ENCODE measurements at places on chromosomes 4 and X. TPM values are rescaled to one million over a fixed set of nuclear protein-coding genes. Genes with fewer than 3 reads are reported as not detected.

DNA sequence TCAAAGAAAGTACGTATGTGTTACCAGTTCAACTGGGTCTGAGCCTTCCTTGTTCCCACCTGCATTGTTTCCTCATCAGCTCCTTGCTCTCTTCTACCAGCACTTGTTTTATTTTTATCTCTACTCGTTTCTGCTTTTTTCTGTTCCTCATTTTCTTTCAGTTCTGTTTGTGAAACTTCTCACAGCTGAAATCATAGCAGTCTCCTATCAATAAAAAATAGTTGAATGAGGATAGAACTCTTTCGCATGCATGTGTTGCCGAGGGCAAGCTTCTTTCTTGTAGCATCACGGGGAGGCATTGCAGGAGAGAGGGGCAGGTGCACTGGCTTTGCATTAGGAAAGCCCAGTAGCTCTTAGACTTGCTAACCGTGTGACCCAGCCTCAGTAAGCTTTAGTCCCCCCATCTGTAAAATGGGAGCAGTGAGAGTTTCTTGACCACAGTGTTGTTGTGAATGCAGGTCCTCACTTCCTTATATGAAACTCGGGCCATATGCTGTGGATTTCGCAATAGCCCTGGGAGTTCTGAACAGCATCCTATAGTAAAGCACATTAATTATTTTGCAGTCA lies 24.7 kb downstream of the OFD1 start:
- no peak for DNase-seq

DNA sequence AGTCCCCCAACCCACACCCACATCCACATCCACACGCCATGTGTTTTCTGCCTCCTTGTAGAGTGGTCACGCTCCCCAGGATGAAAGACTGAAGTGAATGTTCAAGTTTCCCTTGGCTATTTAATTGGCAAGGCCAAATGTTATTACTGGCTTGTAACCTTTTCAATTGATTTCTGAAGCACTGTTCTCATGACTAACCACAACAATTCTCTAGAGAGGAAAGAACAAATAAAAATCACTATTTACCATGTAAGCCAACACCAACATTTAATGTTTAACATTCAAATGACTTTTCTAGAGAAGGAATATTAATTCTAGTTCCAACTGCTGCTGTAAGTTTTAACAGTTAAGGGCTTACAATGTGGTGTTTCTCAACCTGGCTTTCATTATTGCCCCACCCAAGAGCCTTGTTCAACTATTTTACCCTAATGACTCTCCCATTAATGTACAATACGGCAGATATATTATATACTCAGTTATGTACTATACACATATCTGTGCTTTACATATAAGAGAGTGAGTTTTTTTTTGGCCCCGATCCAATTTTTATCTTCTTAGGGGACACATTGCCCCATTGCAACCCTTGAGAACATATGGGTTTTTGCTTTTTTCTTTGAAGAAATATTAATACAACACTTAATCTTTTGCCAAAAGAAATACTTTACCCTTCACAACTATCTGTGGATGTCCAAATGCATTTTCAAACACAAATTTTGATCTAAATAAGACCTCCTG lies 46.5 kb downstream of the RELL1 start:
- no peak for DNase-seq

GRCh38 chr4:64682481-64682880 lies 273.2 kb upstream of the TECRL start:
- DNase-seq = no peak

DNA sequence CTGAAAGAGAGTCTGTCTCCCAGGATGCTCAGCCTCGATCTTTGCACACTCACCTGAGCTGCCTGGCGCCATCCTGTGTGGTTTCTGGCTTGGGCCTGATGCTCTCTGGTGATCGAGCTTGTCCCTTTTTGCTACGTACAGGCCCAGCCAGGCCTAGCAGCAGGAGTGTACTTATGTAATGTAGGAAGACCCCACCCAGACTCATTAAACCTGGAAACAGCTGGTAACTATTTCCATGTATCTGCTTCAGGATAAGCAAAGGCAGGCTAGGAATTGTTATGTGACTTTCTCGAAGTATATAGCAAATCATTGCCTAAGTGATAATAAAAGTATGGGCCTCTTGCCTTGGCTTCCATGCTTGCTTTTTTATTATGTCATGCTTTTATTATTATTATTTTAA lies 18.6 kb upstream of the ARSJ start:
- no peak for DNase-seq

DNA sequence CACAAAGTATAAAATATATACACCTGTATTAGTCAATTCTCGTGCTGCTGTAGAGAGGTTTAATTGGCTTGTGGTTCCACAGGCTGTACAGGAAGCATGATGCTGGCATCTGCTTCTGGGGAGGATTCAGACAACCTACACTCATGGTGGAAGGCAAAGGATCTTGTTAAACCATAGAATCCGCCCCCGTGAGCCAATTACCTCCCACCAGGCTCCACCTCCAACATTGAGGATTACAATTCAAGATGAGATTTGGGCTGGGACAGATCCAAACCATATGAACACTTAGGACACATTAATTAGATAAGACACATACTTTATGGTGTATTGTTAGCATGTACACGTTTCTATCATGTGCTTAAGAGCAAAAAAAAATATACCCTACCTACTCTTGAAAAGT lies 22.1 kb upstream of the SORBS2 start:
- no peak for DNase-seq

The IRS4 gene
- total RNA-seq = not detected

DNA sequence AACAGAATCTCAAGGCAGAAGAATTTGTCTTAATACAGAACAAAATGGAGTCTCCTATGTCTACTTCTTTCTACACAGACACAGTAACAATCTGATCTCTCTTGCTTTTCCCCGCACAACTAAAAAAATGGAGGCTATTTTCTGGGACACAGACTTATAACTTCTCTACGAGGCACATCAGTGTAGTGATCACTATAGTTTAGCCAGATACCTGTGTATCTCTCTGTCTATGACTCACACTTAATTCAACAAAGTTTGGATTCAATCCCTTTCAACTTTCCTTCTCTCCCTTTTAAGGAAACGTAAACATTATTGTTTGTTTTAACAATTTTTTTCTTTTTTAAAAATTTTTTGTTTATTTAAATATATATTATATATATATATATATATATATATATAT lies 29.4 kb downstream of the APELA start:
- DNase-seq = no peak

- DNase-seq = no peak
Measured at GRCh38 chr4:181688872-181689271, 554.3 kb upstream of the TENM3 start.

DNA sequence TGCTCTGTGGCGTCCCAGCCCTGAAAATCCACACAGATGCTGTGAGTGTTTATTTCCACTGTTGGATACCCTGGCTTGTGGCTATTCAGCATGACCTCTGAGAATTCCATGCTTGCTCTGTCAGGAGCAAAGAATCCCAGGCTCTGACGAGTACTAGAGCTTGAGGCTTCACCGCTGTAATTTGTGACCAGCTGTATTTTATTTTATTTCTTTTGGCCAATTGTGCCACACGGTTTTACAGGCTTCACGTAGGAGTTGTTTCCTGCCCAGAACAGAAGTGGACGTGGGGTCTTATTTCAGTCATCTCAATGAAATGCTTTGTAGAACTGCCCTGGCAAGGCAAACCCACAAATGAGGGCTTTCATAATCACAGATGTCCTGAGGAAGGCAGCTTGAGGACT lies 69.4 kb upstream of the CLDN34 start:
- peak; percentile 91 for DNase-seq

GRCh38 chrX:150455215-150455608 lies 92.1 kb downstream of the MAMLD1 start:
- DNase-seq = no peak

The MTNR1A gene
- total RNA-seq = not detected

The AKAP4 gene
- total RNA-seq = not detected

The PNMA6A gene
- 0.22 TPM for total RNA-seq

GRCh38 chrX:102042372-102043325 lies 82.8 kb upstream of the TCEAL2 start:
- DNase-seq = peak; percentile 32

DNA sequence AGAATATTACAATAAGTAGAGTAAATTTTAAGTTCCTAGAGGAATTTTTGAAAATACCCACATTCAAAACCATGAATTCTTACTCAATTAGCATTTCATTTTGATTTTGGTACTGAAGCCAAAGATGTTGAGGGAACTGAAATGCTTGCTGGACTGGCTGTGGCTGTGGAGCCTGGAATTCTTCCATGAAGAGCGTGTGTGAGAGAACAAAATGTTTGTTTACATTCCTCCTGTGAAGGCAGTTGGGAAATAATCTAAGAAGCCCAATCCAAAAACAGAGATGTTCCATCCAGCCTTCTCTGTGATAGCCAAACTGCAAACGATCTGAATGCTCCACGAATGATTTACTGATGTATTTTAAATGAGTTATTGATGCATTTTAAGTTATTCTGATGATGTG lies 3.8 kb upstream of the ADH1B start:
- peak; percentile 84 for DNase-seq

The POF1B gene
- not detected for total RNA-seq

GRCh38 chr4:845836-846251 lies 19.9 kb upstream of the CPLX1 start:
- peak; percentile 83 for DNase-seq

GRCh38 chrX:8520178-8520577 lies 55.5 kb downstream of the VCX3B start:
- no peak for DNase-seq

- no peak for DNase-seq
Measured at GRCh38 chrX:71225676-71226075, 2.7 kb downstream of the GJB1 start.

The DSPP gene
- not detected for total RNA-seq

DNA sequence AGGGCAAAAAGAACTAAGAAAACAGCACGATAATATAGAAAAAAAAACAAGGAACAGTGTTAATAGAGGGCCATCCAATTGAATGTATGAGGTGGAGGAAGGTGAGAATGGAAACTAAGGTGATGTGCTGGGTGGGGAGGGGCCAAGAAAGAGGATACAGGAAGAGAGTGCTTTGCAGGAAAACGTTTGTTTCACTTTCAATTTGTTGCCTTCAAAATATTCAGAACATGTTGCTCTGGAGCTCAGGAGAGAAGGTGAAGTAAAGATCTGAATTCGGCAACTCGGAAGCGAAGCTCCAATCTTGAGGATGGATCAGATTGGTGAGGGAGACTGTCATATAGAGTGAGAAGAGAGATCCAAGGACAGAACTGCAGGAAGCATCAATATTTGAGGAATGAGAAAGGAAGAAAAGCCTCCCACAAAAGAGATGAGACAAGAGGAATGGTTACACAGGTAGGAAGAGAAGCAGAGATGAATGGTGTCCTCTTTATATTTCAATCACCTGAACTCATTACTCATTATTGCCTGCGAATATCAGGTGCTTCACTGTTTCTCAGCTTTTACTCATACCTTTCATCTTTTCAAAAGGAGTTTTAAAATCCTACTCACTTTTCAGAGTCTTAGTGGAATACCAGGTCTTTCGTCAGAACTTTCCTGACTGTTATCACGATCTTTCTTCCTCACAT lies 14.7 kb upstream of the SEC24D start:
- peak; percentile 36 for DNase-seq

GRCh38 chr4:3106339-3107186 lies 32.1 kb downstream of the HTT start:
- DNase-seq = peak; percentile 95

DNA sequence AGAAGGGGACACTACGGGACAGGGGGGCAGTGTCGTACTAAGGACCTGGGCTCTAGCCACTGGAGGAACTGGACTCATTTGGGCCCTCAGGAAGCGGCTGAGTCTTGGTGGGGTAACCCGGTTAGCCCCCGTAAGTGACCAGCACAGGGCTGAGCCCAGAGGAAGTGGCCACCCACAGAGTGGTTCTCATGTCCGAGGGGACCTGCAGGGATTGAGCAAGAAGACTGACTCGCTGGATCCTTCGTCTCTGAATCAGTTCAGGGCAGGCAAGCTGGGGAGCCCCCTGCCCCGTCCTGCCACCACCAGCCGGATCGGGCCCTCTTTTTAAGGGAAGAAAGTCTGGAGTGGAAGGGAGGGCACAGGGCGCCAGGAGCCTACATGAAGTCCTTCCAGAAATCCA lies 719 bp upstream of the BGN start:
- peak; percentile 51 for DNase-seq

The L1CAM gene
- total RNA-seq = 1.9 TPM

DNA sequence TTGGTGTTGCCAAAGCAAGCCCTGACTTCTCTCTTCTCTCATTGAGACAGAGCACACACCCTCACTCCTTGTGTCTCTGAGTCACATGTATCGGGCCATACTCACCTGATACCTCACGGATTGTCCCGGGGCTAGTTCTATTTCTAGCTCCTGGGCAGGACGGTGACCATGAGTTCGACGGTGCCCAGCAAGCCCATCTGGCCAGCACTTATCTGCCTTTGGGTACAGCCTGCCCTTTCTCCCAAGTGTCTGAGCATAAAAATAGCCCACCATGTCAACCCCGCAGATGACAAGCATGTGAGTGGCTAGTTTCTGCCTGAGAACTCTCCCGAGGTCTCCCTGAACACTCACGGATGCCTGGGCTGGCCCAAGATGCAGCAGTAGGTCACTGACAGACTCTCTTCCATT lies 158.5 kb downstream of the DHRSX start:
- no peak for DNase-seq
